Activated naive CD8-positive, alpha-beta T cell treated with anti-CD3 and anti-CD28 coated beads, Interleukin-2, amount 10 ng/mL, durations not matched to agents 7 days and 5 days (primary cell): ENCODE measurements at places on chromosomes 3 and 15. TPM values are rescaled to one million over a fixed set of nuclear protein-coding genes. Genes with fewer than 3 reads are reported as not detected.
A peak's percentile ranks its signal among the peaks of the same experiment; 100 is the strongest.

RFTN1 gene
- 64.4 TPM for total RNA-seq

LMOD3 gene
- total RNA-seq = not detected

DAZL gene
- not detected for total RNA-seq

GOLGA8Q gene
- total RNA-seq = 13.1 TPM

DNA sequence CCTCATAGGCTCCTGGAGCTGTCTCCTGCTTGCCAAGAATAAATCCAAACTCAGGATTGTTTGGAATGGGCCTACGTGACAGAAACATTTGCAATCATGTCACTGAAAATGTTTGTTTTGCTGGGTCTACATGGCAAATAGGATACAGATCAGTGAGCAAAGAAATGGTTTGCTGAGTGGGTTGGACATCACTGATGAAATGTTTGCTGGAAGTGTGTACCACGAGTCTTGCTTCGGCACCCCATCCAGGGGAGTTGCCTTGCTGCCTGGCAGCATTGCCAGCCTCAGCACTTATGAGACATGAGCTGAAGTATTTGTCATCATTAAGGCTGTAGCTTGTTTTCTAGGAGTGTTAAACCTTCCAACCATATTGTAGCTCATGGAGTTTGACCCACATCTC, 213.3 kb upstream of the CFAP20DC start:
- H3K27ac ChIP-seq = no peak overlapping the region
- H3K4me1 ChIP-seq = no peaks in the 10 kb centered on the region
- no peaks in the 10 kb centered on the region for H3K27me3 ChIP-seq
- H3K36me3 ChIP-seq = no peaks in the 10 kb centered on the region

GRCh38 chr3:45548681-45549075, 45.9 kb upstream of the LIMD1 start:
- H3K36me3 ChIP-seq = peaks cover 7% of the 10 kb centered on the region
- H3K4me3 ChIP-seq = no peak overlapping the region
- no peaks in the 10 kb centered on the region for H3K27me3 ChIP-seq
- no peak for DNase-seq

GRCh38 chr3:104438706-104439105, 928.0 kb upstream of the ALCAM start:
- H3K4me1 ChIP-seq = no peaks in the 10 kb centered on the region
- H3K27me3 ChIP-seq = no peaks in the 10 kb centered on the region
- H3K36me3 ChIP-seq = no peaks in the 10 kb centered on the region
- H3K27ac ChIP-seq = no peak overlapping the region

- H3K4me1 ChIP-seq = no peaks in the 10 kb centered on the region
- H3K4me3 ChIP-seq = no peak overlapping the region
- H3K27ac ChIP-seq = no peak overlapping the region
- peaks cover 2% of the 10 kb centered on the region for H3K27me3 ChIP-seq
Measured at GRCh38 chr3:75294124-75294523, 370.0 kb upstream of the FRG2C start.

- no peaks in the 10 kb centered on the region for H3K36me3 ChIP-seq
- H3K4me1 ChIP-seq = no peaks in the 10 kb centered on the region
- H3K4me3 ChIP-seq = no peak overlapping the region
- H3K27me3 ChIP-seq = peaks cover 3% of the 10 kb centered on the region
- no peak for DNase-seq
Measured at GRCh38 chr3:61768284-61769037, 207.1 kb downstream of the PTPRG start.

DNA sequence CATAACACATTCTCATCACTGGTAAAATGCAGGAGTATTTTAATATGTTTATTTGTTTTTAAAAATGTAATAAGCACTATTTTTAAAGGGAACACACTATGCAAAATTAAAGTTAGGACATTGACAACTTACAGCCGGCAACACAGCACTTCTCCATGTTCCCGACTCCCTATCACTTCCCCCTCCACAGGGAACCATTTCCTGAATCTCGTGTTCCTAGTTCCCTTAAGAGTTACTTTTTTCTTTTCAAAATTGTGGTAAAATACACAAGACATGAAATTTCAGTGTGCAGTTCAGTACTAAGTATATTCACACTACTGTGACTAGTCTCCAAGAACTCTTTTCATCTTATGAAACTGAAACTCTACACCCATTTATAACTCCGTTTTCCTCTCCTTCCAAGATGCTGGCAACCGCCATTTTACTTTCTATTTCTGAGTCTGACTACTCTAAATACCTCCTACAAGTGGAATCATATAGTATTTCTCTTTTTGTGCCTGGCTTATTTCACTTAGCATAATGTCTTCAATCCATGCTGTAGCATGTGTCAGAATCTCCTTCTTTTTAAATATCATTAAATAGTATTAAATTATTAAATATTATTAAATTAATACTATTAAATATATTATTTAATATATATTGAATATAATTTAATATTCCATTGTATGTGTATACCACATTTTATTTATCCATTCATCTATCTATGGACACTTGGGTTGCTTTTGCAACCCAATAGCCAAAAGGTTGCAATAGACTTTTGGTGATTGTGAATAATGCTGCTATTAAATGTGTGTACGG, 25.9 kb upstream of the UBE2Q2 start:
- peak overlapping the region; percentile 74 for H3K27ac ChIP-seq
- H3K36me3 ChIP-seq = no peaks in the 10 kb centered on the region
- no peaks in the 10 kb centered on the region for H3K27me3 ChIP-seq
- peaks cover 12% of the 10 kb centered on the region for H3K4me1 ChIP-seq

GRCh38 chr15:90872486-90873184, 4.2 kb downstream of the FURIN start:
- no peaks in the 10 kb centered on the region for H3K27me3 ChIP-seq
- H3K27ac ChIP-seq = peak overlapping the region; percentile 86
- H3K4me1 ChIP-seq = peaks cover 50% of the 10 kb centered on the region
- no peak for DNase-seq
- H3K4me3 ChIP-seq = peak overlapping the region; percentile 90

GRCh38 chr15:43408789-43409188, 37.9 kb downstream of the TUBGCP4 start:
- no peak for DNase-seq
- H3K4me1 ChIP-seq = no peaks in the 10 kb centered on the region
- no peak overlapping the region for H3K27ac ChIP-seq
- H3K4me3 ChIP-seq = no peak overlapping the region
- no peaks in the 10 kb centered on the region for H3K27me3 ChIP-seq

DNA sequence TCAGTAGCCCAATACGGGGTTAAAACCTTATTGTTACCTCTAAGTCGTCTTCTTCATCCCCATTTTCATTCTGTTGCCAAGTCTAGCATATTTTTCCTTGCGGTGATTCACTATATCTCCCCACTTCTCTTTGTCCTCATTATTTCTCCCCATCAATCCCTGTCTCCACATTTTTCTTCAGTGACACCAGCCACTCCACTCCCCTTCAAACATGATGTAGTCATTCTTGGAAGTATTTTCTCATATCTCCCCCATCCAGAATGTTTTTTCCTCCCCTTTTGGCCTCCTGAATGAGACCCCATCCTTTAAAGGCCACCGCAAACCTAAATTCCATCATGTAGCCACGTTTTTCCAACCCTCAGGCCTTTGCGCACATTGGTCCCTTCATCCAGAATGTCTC, 105.9 kb downstream of the TOP2B start:
- DNase-seq = no peak
- H3K4me1 ChIP-seq = no peaks in the 10 kb centered on the region
- H3K36me3 ChIP-seq = no peaks in the 10 kb centered on the region
- H3K27me3 ChIP-seq = peaks cover 9% of the 10 kb centered on the region
- no peak overlapping the region for H3K27ac ChIP-seq

GRCh38 chr3:102297072-102297658, 137.7 kb upstream of the ZPLD1 start:
- no peak overlapping the region for H3K27ac ChIP-seq
- peaks cover 6% of the 10 kb centered on the region for H3K36me3 ChIP-seq
- peaks cover 21% of the 10 kb centered on the region for H3K27me3 ChIP-seq
- H3K4me3 ChIP-seq = no peak overlapping the region
- peaks cover 10% of the 10 kb centered on the region for H3K4me1 ChIP-seq
- DNase-seq = no peak

GRCh38 chr3:37200141-37200540, 25.8 kb upstream of the LRRFIP2 start:
- no peak overlapping the region for H3K27ac ChIP-seq
- peaks cover 7% of the 10 kb centered on the region for H3K27me3 ChIP-seq
- no peaks in the 10 kb centered on the region for H3K36me3 ChIP-seq
- no peak for DNase-seq
- H3K4me3 ChIP-seq = no peak overlapping the region
